Pons (tissue), 1 donor: ENCODE measurements at places on chromosomes 11 and 22.

DNA sequence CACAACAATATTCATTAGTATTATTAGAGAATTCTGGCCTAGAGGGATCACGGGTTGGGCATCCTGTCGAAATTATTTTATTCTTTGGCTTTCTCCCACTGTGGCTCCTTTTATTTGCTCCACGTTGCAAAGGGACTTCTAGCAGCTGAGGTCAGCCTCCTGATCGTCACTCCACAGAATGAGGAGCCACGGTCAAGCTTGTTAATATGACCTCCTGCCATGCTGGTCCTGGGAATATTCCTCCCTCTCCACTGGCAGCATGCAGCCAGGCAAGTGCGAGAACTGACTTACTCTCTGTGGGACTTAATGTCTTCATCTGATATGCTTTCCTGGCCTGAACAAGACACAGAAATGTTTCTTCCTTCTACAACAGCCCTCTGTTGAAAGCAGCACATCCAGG, 20.9 kb downstream of the POU2AF3 start:
- DNase-seq = no peak

- DNase-seq = no peak
These were observed 8.3 kb upstream of the DLAT start for GRCh38 chr11:112016765-112017376.

DNA sequence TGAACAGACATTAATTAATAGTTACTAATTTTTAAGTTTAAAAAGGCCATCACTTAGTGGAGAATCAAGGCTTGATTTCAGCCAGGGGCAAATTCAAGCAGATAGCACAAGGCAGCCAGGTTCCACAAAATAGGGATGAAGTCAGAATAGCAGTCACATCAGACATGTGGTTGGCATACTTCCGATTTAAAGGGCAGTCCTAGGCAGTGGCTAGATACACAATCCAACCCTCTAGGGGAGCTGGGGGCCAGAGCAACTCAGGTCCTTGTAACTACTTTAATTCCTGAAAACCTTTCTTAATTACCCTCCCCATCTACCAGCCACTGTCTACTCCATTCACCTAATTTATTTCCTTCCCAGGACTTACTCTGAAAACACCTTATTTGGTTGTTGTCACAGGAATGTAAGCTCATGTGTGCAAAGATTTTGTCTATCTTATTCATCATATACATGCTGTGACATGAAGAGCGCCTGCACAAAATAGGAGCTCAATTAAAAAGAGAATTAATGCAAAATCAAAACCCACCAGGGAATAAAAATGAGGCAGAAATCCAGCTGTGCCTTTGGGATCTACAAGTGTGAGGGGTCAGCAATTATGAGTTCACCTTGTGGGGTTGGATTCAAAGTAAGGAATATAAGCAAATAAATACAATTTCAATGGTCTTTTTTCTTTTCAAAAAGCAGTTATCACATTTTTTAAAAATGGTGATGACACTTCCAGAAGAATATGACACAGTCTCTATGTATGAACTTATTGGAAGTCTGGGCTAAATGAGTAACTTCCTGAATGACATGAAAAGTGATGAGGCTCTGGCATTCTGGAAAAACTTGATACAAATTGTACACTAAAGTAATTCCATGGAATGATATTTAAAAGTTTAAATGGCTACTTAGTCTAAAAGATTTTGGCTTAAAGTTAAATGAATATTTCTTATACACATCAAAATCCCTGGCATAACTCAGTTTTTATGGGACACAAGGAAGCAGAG, 53.8 kb downstream of the COPB1 start:
- DNase-seq = no peak

GRCh38 chr11:16817351-16817750, 78.9 kb downstream of the C11orf58 start:
- DNase-seq = peak; percentile 76

GRCh38 chr11:94641167-94641761, 74.1 kb downstream of the PIWIL4 start:
- DNase-seq = no peak

DNA sequence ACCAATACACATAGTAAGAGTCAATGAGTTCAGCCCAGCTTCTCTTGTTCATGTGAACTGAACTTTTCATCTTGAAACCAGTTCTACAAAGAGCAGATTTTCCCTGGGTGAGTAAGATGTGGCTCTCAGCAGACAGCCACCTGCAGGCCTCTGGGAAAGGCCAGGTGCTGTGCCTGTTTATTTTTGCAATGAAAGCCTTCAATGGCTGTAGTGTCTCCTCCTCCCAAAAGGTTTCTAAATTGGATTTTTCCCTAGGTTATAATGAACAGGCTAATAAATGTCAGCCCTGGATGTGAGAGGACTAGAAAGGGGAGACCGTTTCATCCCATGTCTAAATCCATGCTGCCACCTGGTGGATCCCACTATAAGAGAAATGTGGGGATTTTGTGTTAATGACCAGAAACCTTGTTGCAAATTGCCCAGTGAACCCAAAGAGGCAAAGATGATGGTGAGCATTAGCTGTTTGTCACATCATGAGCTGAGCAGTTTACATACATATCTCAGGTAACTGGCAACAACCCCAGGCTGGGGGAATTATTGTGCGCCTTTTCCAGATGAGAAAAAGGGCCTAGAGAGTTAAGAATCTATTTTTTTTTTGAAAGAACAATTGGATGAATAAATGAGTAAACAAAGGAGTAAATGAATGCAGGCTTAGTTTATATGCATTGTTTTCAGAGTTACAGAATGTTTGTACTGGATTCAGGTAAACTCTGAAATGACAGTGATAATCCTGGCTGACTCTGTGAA, 12.7 kb downstream of the C11orf91 start:
- DNase-seq = peak; percentile 83

GRCh38 chr11:114340311-114341131, 44.3 kb downstream of the NNMT start:
- DNase-seq = peak; percentile 74

GRCh38 chr11:30326906-30327305, 4.0 kb downstream of the ARL14EP start:
- no peak for DNase-seq

DNA sequence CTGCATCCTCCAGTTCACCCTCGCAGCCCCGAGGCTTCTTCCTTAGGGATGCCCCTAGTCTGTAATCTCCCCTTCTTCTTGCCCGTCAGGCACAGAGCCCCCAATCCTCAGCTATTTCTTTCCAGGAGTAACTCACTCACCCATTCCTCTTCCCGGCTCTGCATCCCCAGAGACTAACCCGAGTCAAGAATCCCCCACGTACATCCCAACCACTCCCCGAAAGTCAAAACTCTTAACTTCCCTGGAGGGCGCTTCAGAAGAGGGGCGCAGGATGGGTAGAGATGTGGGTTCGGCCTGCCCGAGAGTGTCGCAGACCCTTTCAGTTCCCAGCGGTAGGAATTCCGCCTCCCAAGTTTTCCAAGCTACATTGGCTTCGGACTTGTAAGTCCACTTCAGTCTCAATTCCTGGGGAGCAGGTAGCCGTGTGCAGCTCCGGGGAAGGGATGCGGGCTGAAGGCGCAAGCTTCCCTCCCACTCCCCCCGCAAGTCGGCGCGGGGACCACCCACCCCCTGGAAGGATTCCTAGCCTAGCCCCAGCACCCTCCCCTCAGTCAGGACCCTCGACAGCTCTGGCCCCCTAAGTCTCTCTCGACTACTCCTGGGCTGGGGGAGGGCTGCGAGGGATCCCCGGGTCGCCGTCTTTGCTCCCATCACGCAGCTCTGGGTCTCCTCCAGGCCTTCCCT, 871 bp downstream of the BDNF start:
- DNase-seq = no peak

DNA sequence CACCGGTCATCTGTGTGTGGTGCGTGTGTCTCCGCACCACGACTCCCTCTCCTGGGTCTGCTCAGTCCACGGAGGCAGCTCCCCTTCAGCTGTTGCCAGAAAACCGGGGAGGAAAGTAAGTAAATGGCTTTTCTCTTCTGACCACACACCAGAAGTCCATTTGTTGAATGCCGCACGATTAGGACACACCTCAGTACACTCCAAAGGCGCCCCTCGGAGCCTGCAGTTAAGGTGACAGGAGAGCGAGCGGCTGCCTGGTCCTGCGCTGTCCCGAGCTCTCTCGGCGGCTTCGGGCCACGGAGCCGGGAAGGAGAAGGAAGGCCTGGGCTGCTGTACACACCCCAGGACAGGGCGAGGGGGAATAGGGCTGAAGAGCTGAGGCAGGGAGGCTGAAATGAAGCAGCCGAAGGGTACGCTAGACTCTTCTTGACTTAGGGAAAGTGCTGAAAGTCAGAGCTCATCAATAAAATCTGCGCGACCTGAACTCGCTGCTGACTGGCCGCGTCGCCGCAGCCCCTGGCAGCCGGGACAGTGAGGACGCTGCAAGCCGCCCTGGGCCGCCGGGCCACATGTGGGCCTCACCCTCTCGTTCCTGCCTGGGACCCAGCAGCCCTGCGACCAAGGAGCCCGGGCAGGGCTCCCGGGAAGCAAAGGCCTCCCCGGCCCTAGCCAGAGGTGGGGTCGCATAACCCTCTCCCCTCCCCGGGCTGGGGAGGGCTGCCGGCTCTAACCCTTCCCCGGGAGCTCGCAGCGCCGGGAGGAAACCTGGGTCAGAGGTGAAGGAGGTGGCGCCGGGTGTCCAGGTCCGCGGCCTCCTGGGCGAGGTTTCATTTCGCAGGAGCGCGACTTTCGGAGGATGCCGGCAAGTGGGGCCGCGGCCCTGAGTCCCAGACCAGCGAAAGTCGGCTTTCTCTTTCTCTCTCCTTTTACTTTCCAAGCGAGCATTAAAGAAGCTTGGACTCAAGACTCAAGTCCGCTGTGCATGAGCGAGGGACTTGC, 1.6 kb upstream of the PAX6 start:
- no peak for DNase-seq

GRCh38 chr22:30816413-30816812, 121.7 kb downstream of the OSBP2 start:
- no peak for DNase-seq

DNA sequence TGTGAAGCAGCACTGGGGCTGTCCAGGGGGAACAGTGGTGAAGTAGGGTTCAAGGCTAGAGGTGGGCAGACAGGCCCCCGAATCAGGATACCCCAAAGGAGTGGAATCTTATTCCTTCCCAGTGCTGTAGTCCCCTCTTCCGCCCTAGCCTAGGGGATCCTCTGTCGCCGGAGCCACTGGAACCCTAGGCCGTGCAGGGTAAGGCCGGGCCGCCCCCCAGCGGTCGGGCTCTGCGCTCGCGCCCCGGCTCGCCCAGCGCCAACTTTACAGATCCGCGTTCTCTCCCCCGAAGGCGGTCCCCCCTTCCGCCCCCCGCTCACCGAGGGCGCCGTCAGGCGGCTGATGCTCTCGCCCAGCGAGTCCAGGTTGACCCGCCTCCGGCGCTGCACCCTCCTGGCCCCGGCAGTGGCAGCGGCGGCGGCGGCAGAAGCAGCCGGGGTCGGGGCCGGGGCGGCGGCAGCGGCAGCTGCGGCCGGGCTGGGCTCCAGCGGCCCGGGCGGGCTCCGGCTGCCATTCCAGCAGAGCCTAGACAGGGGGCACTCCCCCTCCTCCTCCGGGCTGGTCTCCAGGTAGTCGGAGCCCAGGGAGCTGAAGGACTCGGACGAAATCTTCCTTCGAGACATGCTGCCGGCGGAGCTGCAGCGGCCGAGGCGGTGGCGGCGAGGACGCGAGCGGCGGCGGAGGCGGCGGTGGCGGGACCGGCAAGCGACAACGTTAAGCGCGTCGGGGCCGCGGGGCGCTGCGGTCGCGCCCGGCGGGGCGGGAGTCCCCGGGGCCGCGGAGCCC, 650 bp downstream of the GUCY1A2 start:
- DNase-seq = peak; percentile 47

DNA sequence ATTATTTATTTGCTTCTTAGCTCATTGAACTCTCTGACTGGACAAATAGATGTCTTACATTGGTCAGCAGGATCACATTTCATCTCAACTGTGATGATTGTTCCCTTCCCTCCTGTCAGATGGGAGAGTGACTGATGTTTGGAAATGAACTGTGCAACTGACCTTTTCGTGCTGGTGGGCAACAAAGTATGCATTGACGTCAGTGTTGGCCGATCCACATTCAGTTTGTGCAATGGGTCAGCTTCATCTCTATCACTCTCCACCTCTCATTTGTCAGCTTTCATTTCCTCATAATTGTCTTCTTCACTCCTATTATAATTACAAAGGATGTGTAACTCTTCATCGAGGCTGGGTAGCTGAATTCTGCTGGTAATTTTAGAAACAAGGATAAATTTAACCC, 71.3 kb downstream of the PPP2R1B start:
- peak; percentile 43 for DNase-seq

- DNase-seq = no peak
These were observed 3.3 kb upstream of the ANKRD13D start for GRCh38 chr11:67285541-67286498.

- no peak for DNase-seq
These were observed 1026.6 kb downstream of the BRD1 start for GRCh38 chr22:48800886-48801607.

DNA sequence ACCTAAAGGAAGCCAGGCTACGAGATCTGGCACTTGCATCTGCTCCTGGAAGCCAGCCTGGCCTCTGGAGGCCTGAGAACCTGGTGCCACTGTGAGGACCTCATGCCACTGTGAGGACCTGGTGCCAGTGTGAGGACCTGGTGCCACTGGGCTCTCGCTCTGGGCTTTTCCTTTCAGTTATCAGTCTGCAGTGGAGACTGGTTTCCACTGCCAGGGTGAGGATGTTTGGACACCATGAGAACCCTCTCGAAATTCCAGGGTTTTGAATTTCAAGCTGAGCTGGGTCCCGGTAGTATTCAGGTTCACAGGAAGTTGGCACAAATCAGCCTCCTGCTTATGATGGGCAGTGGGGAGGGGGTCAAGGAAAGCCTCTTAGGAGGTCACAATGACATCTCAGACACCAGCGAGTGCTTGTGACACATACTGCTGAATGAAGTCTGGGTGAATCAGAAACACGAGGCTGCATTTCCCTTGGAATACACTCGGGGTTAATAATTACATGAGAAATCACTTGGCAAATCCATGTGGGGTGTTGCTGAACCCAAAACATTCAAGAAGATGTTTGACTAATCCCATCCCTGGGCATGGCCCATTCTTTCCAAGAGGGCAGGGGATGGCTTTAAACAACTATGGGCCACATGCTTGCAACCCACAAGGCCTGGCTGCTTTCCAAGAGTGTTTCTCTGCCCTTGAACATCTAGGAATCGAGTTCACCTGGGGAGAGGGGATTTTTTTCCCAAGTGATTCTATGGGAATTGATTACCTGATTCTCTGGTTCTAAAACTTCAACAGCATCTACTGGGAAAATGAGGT, 60.2 kb downstream of the LINC01488 start:
- DNase-seq = no peak

DNA sequence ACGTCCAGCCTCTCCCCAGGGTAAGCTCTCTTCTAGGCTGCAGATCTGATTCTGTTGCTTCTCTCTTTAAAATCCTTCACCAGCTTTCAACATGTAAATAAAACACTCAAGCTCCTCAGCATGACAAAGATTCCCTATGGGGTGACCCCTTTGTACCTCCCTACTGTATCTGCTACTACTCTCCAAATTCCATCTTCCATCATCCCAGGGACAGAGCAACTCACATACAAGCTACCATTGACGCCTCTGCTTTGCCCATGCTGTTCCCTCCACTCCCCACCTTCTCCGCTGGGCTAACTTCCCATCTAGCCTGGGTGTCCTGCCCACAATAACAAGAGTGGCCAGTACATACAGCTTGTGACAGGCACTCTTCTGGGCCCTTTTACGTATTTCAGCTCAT, 207.5 kb upstream of the ZBED5 start:
- no peak for DNase-seq
